ENCODE measurements at places on chromosomes 6 and 20.

GRCh38 chr6:154569156-154569862 is 58.8 kb upstream of the CNKSR3 start:
- DNase-seq, result no peak

DNA sequence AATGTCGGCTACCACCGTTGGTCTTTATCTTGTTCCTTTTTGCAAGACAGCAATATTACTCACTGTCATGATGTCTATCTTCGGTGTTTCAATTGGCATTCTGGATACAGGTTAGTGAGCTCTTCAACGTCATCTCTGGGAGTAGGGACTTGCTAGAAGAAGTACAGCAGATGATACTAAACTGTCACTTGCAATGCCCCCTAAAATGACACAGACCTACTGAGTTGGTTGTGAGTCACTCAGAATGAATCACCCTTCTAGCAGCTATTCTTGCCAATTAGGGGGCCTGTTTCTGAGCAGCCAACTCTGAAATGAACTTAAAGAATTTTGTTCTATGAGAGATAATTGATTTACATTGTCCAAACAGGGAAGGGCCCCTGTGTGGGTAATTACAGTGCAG is 176.5 kb downstream of the SLC16A10 start:
- DNase-seq, result no peak

- no peak for DNase-seq
Measured at GRCh38 chr20:8515810-8516435, 383.9 kb downstream of the PLCB1 start.

DNA sequence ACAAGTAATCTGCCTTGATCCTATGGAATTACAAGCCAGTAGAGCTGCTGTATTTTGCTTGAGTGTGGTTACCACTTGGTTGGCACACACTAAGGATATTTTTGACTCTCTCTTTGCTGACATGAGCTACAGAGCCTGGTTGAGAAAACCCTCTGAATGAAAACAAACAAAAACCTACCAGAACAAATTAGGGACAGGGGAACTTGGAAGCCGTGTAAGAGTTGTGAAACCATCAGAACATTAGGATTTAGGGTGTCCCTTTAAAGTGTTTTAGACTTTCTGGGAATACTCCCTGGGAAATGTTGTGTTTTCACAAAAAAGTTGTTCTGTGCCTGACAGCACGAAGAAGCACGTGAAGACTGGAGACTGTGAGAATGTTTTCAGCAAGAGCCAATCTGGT is 20.5 kb upstream of the PDE7B start:
- DNase-seq, result no peak

DNA sequence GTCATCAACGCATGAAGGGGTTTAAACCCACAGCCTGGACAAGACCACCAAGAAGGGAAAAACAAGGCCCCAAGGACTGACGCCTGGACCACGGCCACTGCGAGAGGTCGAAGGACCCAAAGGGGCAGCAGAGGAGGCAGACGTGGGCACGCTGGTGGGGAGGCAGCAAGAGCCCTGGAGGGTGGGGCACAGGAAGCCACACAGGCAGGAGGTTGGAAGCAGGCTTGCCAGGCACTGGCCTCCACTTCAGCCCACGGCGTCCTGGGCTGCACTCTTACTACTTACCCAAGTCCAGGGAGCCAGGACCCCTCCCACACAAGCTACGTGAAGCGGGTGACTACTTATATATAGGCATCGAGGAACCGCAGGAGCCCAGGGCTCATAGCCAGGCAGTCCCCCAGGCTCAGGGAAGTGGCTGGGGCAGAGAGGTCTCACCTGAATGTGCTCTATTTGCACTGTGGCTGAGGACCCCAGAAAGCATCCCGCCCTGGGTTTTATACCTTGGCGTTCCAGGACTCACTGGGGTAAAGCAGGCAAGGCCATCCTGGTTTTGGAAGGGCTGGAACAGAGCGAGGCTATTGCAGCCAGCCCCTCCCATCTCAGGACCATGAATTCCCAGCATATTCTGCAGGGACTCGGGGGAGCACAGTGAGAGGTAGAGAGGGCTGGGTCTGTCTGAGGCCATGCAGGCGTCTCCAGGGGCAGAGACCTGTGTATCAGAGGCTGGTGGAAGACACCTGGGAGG is 113.8 kb upstream of the AFDN start:
- DNase-seq, result no peak

- no peak for DNase-seq
Measured at GRCh38 chr20:37940858-37941257, 37.9 kb downstream of the VSTM2L start.

DNA sequence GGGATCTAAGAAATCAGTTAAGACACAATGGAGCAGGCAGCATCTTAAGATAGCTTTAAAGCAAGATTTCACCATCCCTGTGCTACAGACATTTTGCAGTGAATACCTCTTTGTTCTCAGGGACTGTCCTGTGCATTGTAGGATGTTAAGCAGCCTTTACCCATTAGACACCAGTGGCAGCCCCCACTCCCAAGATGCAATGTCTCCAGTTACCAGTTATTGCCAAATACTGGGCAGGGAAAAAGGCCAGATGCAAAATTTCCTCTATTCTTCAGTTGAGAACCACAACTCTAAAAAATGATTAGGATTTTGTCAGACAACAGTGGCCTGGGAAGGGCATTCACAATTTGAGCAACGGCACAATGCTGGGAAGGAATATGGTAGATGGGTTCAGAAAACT is 6.1 kb downstream of the FBXO5 start:
- no peak for DNase-seq

- DNase-seq, result no peak
Measured at GRCh38 chr6:75556240-75556639, 45.4 kb upstream of the SENP6 start.
